Small intestine (tissue), 16 donors: ENCODE measurements at places on chromosomes 2 and 18. TPM values are rescaled to one million over a fixed set of nuclear protein-coding genes. Genes with fewer than 3 reads are reported as not detected.

Gene ITGB1BP1
- polyA plus RNA-seq: 30.6 TPM

- DNase-seq: no peak
Observed at GRCh38 chr2:176079285-176079830, 4.4 kb downstream of the EVX2 start.

DNA sequence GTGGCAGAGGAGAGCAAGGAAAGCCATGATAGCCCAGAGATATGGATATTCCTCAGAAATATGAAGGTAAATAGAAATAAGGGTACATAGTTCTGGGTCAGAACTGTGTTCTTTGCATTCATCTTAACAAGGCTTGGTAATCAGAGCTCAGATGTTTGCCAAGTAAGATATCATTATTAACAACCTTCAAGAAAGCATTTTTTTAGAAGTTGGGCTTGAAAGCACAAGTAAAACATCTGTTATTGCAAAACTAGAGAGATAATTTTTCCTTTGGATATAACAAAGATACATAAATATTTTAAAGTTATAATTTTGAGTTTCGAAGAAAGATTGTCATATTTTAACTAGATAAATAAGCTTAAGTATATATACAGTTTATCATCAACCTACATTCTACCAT, 171.4 kb downstream of the ZNF804A start:
- no peak for DNase-seq

- DNase-seq: peak; percentile 81
Observed at GRCh38 chr2:233416199-233416598, 61.9 kb downstream of the DGKD start.

DNA sequence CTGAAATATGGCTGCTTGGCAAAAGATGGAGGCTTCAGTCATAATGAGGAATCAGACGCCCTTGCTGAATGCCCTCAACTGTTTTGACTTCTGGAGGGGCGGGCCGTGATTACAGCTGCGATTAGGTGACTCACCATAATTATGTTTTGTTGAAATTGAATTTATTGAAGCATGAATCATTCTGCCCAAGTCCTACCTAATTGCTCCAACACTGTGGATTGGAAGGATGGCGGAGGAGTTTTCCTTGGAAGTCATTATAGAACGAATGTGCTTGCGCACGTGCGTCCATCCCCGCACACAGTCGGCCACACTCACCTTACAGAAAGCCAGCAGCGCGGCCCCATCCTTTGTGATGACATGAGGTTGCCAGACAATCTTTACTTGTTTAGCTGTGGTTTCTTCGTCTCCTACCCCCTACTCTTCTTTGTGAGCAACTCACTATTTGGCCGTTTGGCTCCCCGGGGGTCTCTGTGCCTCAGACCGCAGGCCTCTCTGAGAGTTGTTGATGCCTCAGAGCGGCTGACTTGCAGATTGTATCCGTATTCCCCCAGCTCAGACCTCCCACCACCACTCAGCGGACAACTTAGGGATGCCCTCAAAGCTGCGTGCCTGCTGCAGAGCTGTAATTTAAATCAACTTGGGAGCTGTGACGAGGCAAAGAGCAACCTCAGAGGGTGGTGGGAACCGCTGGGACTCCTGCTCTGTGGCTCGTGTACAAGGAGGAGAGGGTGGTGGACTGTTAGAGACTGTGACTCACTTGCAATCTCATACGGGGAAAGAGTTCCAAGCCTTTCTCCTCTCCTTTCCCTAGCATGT, 513.4 kb downstream of the TNS1 start:
- no peak for DNase-seq
